ENCODE measurements at places on chromosomes 12 and 14.

- DNase-seq: no peak
These were observed 36.7 kb upstream of the EGLN3 start for GRCh38 chr14:33987565-33988080.

DNA sequence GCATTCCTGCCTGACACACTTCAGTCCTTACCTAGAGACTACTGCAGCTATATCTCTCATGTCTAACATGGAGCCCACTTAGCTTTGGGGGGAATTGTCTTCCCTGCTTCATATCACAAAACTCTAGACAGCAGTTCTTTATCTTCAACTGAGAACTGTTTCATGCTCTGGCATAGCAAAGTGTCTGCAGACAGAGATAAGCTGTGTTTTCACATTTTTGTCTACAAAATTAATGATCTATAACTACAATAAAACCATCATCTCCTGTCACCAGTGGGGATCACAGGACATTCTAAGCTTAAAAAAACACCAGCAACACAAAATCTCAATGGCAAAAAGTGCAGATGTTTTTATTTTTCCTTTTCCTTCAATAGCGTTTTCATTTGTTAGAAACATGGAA, 137.1 kb upstream of the VRK1 start:
- no peak for DNase-seq

DNA sequence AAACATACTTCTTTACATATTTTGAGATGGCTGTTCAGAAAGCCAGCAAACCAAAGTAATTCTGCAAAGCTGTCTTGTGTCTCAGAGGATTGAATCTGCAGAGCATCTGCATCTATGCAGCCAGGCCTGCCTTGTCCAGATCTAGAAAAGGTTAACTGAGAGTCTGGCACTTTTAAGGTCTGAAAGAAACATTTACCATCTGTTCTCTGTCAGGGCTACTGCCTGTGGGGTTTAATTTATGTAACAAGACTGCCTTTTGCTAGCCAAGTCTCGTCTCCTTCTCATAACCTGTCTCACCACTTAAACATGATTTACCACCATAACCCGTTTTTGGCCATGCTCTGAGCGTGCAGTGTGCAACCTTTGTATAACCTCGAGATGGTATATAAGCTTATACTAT, 194.2 kb downstream of the SYT10 start:
- DNase-seq: no peak

DNA sequence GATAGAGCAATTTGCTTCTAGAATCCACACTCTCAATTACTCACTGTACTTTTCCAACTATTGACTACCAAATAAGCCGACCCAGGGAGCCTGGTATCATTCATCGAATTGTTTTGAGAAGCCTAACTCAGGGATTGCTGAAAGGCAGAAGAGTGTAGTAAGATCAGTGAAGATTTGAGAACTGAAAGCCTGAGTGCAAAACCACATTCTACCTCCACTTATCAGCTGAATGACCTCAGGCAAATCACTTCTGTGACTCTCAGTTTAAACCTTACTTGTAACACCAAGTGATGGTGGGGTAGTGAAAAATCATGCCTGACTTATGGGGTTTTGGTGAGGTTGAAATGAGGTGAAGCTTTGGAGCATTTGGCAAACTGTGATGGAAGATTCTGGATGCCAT, 126.1 kb upstream of the MAX start:
- DNase-seq: no peak

GRCh38 chr14:103705118-103705503, 10.1 kb downstream of the XRCC3 start:
- DNase-seq: no peak

- no peak for DNase-seq
These were observed 29.0 kb upstream of the MSI1 start for GRCh38 chr12:120397824-120398540.

DNA sequence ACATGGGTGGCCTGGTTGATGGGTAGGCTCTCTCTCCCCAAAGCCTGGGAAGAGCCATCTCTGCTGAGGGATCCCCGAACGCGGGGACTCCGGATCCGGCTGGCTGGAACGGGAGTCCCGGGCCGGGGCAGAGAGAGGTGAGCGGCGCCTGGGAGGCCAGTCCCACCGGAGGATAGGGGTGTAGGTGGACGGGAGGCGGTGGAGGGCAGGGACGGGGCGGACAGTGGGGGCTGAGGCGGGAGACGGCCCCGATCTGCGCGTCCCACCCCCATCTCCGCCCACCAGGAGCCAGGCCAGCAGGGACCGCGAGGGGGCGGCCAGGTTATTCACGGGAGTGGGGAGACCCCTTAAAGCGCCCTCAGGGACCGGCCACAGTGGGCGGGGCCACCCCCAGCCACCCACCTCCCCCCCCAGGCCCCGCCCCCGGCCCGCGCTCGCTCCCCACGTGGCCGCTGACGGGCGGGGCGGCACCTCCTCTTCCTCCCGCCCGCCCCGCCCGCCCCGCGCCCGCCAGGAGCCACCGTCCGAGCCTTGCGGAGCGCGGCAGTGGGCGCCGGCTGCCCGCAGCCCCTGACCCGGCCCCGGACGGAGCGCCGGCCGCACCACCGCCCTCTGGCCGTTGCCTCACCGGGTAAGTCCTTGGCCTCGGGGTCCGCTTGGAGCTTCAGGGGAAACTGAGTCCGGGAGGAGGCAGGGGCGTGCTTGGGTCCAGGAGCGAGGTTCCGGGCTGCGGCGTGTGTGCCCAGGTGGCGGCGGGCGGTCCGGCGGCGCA, at the start of gene INF2:
TSS of gene INF2 (plus strand) at position 510 of the 772 bp plus-strand sequence. CDS start 11,748 bp downstream, outside the sequence.
- DNase-seq: peak; percentile 26

DNA sequence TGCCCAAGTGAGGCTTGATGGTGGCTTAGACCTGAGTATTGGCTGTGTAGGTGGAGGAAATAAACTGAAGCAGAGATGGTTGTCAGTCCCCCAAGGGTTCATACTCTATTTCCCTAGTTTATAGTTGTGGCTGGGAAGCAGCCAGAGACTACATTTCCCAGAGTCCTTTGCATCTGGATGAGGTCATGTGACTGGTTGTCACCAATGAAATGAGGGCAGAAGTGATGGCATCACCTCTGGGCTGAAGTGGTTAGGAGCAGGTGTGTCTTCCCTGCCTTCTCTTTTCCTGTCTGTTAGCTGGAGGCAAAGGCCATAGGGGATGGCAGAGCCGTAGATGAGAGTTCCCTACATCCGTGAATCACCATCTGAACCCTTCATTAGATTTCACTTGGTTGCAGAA, 16.3 kb upstream of the NOS1 start:
- DNase-seq: no peak

- no peak for DNase-seq
These were observed 114.9 kb downstream of the PIWIL1 start for GRCh38 chr12:130452546-130452945.

DNA sequence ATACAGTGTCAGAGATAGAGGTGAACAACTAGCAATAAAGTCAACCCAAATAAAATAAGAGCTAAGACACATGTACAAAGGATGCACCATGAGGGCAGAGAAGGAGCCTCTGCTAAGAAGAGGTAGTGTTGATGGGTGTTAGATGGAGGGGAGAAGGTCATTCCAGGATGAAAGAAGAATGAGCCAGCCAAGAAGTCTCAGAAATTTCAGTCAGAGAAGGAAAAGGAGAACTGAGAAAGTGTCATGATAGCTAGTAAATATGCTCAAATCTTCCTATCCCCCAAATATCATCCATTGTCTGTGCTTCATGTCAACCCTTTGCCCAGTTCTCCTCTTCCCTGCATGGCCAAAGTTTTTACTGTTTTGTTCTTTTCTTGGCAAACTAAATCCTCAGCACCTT, 225.2 kb upstream of the BTG1 start:
- DNase-seq: no peak

GRCh38 chr12:48004053-48004941, at the start of gene COL2A1:
Gene COL2A1, minus strand, starts transcription at chr12:48004476. Its CDS starts 155 bp downstream, at chr12:48004321.
- no peak for DNase-seq

GRCh38 chr12:109724321-109724892, 10.8 kb downstream of the FAM222A start:
- DNase-seq: no peak

- peak; percentile 50 for DNase-seq
These were observed 30.2 kb downstream of the PEX5 start for GRCh38 chr12:7219599-7220243.

Data from stimulated activated CD4-positive, alpha-beta T cell treated with anti-CD3 and anti-CD28 coated beads, Interleukin-1b, Interleukin-23, amount 100 ng/mL, for 24 hours (primary cell).